ENCODE measurements at places on chromosomes 1 and 21. TPM values are rescaled to one million over a fixed set of nuclear protein-coding genes. Genes with fewer than 3 reads are reported as not detected.

RGS4 gene
- 255 TPM for total RNA-seq

VANGL2 gene
- not detected for total RNA-seq

S100A2 gene
- 3.3 TPM for total RNA-seq

CDA gene
- total RNA-seq: not detected

HAO2 gene
- not detected for total RNA-seq

GRCh38 chr1:229229137-229229720, 41.7 kb upstream of the RAB4A start:
- no peak for DNase-seq

DNA sequence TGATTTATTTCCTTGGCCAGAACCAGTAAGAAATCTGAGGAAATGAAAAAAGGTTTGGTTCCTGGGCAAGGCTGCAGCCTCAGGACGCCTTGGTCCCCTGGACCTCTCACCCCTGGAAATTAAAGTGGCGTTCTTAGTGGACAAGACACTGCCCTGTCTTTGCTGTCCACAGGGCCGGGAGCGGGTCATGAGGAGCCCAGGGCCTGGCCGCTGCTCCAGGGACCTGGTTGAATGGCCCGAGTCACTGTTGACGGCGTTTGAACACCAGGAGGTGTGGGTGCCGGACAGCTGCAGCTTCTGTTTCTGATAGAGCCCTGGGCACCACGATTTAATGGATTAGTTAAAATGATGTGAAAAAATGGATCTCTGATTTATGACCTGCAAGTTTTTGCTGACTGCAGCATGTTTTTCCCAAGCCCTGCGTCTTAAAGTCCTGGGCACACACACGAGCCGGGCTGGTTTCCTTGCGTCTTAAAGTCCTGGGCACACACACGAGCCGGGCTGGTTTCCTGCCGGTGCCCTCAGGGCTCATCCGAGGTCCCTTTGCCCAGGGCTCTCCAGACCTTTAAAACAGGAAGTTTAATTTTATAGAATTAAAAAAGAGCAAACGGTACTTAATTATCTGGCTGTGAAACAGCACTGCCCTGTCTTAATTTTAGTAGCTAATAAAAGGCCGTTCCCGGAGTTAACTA, 74.1 kb upstream of the ACTRT2 start:
- DNase-seq: no peak

GRCh38 chr1:222464841-222465210, 83.1 kb downstream of the HHIPL2 start:
- DNase-seq: peak; percentile 81

DNA sequence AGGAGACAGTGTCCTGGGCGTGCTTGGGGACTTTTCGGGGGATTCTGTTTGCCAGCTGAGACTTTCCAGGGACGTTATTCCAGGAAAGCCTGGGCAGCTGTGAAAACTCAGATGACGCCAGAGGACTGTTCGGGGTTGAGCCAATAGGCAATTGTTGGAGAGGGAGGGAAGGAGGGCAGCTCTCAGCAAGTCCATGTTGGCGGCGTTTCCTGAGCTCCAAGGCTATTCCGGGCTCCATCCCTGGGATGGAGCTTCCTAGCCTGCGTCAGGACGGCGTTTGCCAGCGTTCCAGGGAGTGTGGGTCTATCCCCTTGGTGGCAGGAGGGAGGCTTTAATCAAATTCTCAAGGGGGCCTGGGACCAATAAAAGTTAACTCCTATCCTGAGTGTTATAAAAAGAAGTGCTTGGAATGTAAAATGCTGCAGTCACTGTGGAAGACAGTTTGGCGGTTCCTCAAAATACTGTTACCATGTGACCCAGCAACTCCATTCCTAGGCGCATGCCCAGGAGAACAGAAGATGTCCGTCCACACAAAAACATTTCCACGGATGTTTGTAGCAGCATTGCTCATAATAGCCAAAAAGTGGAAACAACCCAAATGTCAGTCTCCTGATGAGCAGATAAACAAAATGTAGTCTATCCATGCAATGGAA, 15.2 kb downstream of the SLC27A3 start:
- peak; percentile 94 for DNase-seq

- DNase-seq: no peak
Measured at GRCh38 chr1:157124855-157125254, 13.3 kb downstream of the ETV3 start.

- DNase-seq: no peak
Measured at GRCh38 chr1:201212461-201213055, 21.9 kb downstream of the IGFN1 start.

GRCh38 chr1:221724931-221725605, 16.8 kb downstream of the DUSP10 start:
- peak; percentile 72 for DNase-seq

DNA sequence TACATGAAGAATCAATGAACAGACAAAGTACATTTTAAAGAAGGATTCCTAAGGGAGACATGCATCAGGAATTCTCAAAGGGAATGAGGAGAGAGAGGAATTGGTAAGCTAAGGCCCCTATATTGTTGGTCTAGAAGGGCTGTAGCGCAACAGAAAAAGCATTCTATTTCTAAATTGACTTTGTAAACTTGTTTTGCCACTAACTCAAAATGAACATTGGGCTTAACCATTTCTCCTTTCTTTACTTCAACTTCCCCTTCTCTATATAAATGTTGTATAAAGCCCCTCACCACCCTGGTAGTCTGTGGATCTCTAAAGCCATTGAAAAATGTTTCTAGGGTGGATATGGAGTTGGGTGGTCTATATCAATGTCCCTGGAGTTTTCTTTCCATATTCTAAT, 20.4 kb upstream of the OR6N2 start:
- DNase-seq: no peak

GRCh38 chr1:15621975-15622374, 4.7 kb downstream of the DDI2 start:
- no peak for DNase-seq

DNA sequence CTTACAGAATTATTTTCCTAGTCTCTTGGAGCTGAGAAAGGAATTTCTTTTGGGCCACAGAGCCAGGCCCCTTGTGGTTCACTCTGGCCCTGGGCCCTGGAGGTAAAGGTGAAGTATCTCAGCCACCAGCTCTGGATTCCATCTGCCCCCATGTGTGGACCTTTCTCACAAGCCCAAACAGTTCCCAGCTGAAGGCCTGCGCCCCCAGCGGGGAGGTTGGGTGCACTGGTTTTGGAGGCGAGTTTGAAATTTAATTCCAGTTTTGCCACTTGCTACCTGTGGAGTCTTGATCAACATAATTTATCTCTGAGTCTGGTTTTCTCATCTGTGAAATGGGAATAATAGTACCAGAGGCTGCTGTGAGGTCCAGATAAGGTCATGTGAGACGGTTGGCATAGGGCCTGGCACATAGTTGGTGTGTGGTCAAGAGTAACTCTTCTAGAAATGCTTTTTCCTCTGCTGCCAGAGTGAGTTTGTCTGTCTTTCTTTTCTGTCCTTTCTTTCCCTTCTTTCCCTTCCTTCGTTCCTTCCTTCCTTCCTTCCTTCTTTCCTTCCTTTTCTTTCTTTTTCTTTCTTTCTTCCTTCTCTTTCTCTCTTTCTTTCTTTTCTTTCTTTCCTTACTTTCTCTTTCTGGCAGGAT, 6.1 kb downstream of the AGTRAP start:
- DNase-seq: peak; percentile 37

- peak; percentile 31 for DNase-seq
Measured at GRCh38 chr1:162626761-162627160, 5.5 kb upstream of the DDR2 start.

Data from fibroblast of the aortic adventitia (primary cell).